Foreskin melanocyte (primary cell): ENCODE measurements at places on chromosomes 4 and X.

DNA sequence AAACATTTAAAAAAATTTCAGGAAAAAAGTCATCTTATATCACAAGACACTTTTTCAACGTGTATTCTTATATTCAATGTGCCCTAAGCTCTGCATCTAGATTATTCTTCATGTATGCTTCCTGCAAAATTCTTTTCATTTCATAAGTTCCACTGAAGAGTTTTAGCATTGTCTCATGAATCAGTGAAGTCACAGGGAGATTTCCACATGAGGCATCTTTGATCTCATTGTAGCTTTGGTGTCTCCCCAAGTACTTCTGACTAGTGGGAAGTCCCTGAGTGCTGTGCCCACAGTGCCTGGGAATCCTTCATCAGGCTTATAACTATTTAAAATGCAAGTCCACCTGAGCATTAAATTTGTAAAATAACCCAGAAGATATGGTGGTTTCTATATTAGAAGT, 123.8 kb downstream of the MAD2L1 start:
- DNase-seq = no peak

DNA sequence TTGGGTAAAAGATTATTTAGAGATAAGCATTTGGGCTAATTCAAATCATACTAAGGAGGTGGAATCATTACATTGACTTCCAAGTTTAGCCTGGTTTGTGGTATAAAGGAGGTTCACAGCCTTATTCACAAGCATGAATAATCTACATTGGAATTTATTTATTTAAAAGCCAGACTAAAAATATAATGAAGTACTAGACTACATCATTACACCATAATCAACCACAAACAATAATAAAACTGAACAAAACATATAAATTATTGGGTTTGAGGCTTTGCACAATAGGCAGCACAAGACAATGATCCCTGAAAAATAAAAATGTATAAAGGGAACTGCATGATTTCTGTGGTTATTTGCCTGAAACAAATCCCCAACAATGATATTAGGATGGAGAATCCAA, 314.0 kb downstream of the GBA3 start:
- no peak for DNase-seq

DNA sequence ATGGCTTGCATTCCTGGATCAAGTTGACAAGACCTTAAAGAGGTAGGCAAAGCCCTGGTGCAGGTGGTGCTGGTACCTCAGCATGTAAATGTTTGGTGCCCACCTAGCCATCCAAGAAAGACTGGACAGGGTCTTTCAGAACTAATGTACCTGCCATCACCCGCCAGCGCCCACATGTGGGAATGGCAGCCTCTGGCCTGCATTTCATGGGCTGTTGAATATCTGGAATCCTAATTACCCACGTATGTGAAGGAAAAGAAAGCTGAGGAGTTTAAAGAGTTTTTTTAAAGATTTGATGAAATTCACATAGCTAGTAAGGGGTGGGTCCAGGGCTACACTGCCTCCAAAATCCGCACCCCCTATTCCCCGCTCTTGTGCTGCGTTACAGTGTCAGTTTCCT, 8.6 kb upstream of the CCDC149 start:
- no peak for DNase-seq

- DNase-seq = peak; percentile 3
Measured at GRCh38 chr4:117447925-117448324, 362.5 kb upstream of the TRAM1L1 start.

DNA sequence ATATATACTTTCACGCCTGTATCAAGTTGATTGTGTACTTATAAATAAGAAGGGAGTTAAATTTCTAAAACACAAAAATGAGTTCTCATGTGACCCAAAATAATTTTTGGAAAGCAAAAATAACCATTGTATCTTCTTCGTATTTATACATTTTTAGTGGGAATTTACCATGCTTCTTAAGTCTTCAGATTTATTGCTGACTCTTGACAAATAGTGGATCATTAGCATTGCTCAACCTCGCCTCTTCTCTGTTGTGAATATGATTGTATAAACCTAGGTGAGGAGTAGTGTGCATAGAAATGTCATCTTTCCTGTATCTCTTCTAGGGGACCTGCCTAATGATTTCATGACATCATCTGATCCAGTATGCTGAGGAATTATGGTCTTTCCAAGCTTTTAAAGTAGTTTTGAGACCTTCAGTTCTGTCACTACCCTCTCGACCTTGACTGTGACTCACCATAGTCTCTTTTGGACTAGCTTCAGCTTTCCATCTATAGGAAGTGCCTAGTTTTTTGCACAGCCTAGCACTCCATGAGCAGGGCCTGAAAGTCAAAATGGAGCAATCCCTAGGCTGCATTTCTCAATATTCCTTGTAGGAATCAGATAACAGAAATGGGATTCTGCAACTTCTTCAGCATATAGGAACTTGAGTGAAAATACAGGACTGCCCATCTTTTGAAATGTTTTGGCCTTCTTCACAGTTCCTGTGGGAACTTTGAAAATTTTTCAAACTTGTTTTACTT, 157.6 kb downstream of the ARX start:
- no peak for DNase-seq

- DNase-seq = no peak
Measured at GRCh38 chr4:3874525-3875110, 108.4 kb downstream of the ADRA2C start.

GRCh38 chr4:141429933-141430332, 206.4 kb upstream of the IL15 start:
- no peak for DNase-seq

DNA sequence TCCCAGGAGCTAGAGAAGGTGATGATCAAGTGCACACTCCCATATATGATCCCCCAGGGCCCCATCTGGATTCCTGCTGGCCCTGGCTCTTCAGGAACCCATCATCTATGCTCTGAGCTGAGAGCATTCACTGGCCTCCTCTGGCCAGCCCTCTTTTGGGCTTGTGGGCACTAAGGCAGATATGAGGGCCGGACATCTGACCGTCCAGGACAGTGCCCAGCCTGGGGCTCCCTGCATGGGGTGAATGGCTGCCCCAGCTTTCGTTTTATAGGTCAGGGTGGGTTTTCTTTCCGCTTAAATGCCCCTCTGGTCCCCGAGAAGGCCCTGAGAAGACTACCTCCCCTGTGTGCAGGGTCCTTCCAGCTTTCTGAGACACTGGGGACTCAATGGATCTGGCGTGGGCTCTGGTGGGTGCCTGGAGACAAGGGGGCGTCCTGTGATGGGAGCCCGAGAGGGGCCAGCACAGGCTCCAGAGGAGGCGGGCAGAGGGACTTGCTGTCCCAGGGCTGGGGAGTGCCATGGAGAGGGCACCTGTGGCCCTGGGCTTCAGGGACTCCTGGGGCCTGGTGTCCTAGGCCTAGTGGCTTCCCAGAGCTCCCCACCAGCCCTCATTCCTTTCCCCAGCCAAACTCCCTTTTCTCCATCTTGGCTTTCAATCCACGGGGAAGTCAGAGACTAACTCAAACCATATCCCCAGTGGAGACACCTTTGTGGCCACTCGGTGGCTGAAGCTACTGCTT, 39.5 kb upstream of the GRPEL1 start:
- no peak for DNase-seq

DNA sequence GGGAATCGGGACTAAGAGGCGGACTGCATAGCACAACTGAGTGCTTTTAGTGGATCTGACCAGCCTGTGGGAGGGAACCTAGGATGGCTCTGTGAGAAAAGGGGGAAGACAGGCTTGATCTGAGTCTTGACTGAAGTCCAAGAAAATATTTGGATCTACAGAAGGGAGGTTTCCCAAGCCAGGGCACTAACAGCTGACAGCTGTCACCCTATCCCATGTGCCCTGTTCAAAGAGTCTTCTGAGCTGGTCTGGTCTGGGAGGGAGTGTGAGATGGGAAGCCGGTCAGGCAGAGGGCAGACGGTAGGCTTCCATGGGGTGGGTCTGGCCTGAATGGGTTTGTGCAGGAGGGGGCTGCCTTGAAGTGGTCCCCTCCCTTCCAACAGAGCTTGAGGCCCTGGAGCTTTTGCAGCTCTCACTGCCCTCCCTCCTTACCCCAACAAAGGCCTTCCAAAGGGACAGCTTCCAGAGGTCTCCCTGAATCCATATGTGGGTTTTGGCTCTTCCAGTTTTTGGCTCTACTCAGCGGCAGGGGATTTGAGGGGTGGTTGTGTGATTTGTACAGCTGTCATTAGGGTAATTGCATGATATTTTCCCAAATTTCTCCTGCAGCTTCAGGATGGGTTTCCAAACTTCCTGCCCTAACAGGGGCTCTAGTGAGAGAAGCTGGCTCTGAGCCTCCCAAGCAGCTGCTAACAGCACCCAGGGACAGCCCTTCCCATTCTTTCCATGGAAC, 643.7 kb downstream of the BCOR start:
- DNase-seq = no peak

DNA sequence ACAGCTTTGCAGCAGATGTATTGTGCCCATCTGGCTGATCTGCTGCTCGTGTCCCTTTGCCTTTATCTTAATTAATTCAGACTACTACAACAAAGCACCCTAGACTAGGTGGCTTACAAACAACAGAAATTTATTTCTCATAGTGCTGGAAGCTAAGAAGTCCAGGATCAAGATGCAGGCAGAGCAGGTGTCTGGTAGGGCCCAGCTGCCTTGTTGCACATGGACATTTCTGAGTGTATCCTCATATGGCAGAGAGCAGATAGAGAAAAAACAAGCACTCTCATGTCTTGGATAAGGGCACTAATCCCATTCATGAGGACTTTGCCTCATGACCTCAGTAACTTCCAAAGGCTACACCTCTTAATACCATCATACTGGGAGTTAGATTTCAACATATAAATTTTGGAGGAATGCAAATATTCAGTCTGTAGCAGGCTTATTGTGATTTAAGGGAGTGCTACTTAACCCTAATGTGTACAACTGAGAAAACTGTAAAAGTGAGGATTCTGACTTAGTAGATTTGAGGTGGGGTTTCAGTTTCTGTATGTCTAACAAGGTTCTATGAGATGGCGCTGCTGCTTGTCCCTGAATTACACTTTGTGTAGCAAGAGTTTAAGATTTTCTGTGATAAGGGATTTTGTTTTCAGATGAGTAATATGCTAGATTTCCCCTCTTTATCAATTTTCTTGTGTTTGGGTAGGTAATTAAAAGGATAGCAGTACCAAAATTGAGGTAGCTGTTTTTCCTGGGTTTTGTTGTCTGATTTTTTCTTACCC, 473.2 kb upstream of the TECRL start:
- no peak for DNase-seq

DNA sequence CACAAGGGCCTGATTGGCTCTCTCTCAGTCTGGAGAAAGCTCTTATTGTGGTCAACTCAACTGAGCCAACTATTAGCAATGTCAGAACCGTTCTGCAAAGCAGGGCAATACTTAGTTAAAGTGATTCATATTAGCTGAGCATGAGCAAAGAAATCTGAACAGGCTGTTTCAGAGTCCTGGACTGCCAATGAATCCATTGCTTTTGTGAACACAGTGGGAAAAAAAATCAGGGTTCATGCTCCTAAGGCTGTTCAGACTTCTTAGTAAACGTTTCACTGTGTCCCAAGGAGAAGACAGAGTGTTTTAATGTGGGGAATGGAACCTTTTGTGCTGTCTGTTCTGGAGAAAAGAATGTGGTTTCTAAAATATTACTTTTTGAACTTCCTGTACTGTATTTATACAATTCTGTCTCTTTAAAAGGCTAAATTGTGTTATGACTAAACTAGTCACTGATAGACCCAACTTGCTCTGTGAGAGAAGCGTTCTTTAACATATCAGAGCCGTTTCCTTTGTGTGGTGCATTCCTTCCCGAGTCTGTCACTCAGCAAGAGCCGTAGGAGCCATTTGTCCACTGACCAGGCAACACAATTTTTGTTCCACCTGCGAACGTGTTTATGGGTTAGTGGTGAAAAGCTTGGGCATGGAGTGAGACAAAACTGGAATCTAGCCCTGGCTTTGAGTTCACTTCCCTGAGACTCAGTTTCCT, 366.1 kb downstream of the FBXO8 start:
- peak; percentile 32 for DNase-seq

GRCh38 chr4:73596001-73596400, 24.2 kb downstream of the RASSF6 start:
- DNase-seq = no peak
